ENCODE measurements at places on chromosomes 6 and 20.

GRCh38 chr6:158849899-158850806, 31.0 kb upstream of the EZR start:
- DNase-seq, result no peak

- DNase-seq, result no peak
These were observed 188.0 kb upstream of the TAB2 start for GRCh38 chr6:149129371-149130077.

DNA sequence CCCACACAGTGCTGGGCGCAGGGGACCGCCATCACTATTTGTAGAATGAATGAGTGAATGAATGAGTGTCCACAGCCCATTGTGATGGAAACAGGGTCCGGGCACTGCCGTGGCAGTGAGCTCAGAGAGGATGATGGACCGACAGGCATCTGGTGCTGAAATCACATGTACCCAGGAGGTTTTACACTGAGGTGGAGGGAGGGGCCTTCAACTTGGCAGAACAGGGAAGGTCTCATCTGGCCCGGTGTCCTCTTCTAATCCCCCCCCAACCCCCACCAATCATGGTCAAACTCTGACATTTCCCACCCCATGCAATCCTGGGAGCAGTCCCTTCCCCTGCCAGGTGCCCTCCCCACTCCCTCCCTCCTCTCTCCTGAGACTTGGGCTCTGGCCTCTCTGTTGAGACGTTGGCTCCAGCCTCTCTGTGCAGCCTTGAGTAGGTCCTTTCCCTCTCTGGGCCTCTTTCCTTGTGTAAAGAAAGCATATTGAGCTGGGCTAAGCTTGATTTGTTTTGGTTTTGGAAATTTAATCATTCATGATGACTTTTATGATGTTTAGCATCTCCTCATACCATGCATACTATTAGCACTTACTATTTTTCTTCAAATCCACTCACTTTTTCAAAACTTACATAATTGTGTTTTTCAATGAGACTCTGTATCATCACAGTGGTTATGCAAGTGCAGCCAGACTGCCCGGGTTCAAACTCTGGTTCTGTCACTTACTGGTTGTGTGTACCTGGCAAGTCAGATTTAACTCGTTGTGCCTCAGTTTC, 10.8 kb downstream of the KIAA1755 start:
- no peak for DNase-seq

DNA sequence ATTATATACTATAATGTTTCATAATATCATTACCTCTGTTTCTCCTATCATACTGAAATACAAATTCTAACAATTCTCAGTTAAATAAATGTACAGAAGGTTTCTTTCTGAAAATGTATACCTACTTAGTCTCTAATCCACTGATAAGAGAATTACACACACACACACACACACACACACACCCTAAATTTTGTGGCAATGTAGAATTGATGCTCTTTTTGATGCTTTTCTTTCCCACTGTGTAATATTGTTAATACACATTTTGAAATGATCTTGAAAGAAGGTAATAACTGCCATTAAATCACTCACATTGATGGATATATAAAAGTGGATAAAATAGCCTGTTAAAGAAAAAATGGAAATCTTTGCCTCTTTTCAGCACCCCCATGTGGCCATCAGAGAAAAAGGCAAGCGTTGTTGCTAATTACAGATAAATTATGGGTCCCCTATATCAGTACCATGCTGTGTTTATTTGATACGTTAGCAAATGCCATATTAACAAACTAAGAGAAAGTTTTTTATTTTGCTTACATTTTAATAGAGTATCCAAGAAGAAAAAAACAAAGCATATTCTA, 76.6 kb upstream of the VGLL2 start:
- DNase-seq, result no peak

- no peak for DNase-seq
These were observed 14.5 kb upstream of the RAMACL start for GRCh38 chr6:166600931-166601330.

- no peak for DNase-seq
These were observed 287.0 kb upstream of the RIMS1 start for GRCh38 chr6:71599359-71599758.

Measured in progenitor cell of endocrine pancreas (in vitro differentiated cells).